Osteocyte (in vitro differentiated cells): ENCODE measurements at places on chromosomes 12 and 14. TPM values are rescaled to one million over a fixed set of nuclear protein-coding genes. Genes with fewer than 3 reads are reported as not detected.
A peak's percentile ranks its signal among the peaks of the same experiment; 100 is the strongest.

- no peaks in the 10 kb centered on the region for H3K4me1 ChIP-seq
- no peaks in the 10 kb centered on the region for H3K36me3 ChIP-seq
- H3K4me3 ChIP-seq, result no peak overlapping the region
- DNase-seq, result no peak
- no peaks in the 10 kb centered on the region for H3K27me3 ChIP-seq
These were observed 295.3 kb upstream of the SOX5 start for GRCh38 chr12:24244801-24245200.

DNA sequence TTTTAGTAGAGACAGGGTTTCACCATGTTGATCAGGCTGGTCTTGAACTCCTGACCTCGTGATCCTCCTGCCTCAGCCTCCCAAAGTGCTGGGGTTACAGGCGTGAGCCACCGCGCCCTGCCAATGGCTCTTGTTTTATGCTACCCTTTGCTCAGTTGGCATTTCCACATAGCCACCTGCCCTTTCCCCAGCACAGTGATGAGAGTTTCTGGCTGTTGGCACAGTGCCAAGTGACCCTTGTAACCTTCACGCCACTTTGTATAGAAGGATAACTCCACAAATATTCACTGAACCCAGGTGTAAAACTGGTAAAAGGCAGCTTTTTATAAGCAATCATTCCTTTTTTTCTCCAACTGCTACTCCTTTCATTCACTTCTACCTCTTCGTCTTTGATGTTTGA, 18.5 kb upstream of the CCDC175 start:
- no peak overlapping the region for H3K27ac ChIP-seq
- H3K27me3 ChIP-seq, result peaks cover 16% of the 10 kb centered on the region
- DNase-seq, result no peak
- no peak overlapping the region for H3K4me3 ChIP-seq
- no peaks in the 10 kb centered on the region for H3K4me1 ChIP-seq
- no peaks in the 10 kb centered on the region for H3K36me3 ChIP-seq

GRCh38 chr12:117140397-117141096, 41.3 kb upstream of the TESC start:
- no peak for DNase-seq
- no peak overlapping the region for H3K4me3 ChIP-seq
- peaks cover 16% of the 10 kb centered on the region for H3K36me3 ChIP-seq
- no peak overlapping the region for H3K27ac ChIP-seq

DNA sequence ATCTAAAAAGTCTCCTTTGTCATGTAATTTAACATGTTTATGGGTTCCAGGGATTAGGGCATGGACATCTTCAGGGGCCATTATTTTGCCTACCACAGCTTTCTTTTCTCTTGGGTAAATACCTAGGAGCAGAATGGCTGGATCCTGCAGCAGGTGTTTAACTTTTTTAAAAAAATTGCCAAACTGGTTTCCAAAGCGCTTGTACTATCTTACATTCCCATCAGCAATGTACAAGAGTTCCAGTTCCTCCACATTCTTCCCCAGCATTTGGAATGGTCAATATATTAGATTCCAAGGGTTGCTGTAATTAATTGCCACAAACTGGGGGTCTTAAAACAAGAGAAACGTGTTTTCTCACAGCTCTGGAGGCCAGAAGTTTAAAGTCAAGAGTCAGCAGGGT, 27.7 kb upstream of the MYL2 start:
- no peaks in the 10 kb centered on the region for H3K36me3 ChIP-seq
- no peaks in the 10 kb centered on the region for H3K4me1 ChIP-seq
- peaks cover 15% of the 10 kb centered on the region for H3K27me3 ChIP-seq
- peak; percentile 21 for DNase-seq
- no peak overlapping the region for H3K4me3 ChIP-seq

CCDC197 gene
- not detected in 2 replicates for total RNA-seq

PLEKHG7 gene
- not detected in 2 replicates for total RNA-seq

DNA sequence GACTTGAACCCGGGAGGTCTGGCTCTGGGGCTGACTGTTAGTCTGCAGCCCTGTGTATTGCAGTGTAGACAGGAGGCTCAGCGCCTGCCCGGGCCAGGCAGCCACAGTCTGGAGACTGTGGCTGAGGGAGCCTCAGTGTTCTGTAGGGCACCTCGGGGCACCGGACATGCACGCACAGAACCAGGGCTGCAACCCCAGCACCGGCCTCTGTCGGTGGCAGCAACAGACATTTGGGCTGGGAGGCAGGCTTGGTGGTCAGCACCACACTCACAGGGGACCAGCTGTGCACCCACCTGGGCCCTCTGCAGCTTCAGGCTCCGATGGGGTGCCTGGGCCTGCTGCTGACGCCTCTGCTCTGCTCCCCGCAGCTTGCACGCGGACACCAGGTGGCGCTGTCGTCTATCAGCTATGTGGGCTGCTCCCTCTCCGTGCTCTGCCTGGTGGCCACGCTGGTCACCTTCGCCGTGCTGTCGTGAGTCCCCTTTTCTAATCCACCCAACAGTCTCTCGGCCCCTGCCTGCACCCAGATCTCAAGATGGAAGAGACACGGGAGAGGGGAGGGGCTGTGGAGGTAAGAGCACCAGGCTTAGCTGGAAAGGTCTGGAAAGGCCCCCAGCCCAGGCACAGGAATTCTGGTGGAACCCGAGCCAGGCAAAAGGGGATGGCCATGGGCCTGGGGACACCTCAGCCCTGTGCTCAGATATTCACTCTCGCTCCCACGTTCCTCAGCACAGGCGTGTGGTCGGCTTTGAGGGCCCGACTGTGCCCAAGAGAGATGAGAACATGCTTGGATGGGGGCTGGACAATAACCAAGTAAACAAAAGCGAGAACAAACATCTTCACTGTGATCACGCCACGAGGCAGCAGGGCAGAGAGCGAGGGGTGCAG, 151.0 kb downstream of the ADGRD1 start:
- no peaks in the 10 kb centered on the region for H3K36me3 ChIP-seq
- peak; percentile 94 for DNase-seq
- peaks cover 2% of the 10 kb centered on the region for H3K4me1 ChIP-seq
- H3K27me3 ChIP-seq, result peaks cover 3% of the 10 kb centered on the region

DNA sequence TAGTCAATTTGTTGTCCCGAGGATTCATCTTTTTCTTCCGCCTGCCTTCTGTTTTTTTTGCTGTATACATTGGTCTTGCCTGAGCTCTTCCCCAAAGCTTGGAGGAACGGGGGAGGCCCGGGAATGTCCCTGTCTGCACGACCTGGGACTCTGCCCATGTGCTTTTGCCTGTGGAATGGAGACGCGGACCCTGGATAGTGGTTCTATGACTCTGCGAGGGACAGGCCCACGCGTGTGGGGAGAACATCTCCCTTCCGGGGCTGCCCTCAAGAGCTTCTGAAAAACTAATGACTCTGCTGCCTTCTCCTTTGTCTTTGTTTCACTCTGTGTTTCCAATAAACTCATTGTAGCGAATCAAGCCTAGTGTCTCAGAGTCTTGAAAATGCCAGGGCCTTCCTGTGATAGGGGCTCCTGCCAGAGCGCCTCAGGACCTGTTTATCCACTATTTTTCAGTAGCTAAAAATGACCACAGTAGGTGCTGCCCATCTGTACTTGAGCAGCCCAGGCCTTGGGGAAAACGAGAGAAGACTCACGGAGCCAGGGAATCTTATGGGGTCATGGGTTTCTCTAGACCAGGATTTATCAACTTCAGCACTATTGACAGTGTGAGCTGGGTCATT, 12.3 kb downstream of the KRT83 start:
- H3K27ac ChIP-seq, result peak overlapping the region; percentile 25

- no peak for DNase-seq
- H3K36me3 ChIP-seq, result no peaks in the 10 kb centered on the region
- H3K27me3 ChIP-seq, result peaks cover 30% of the 10 kb centered on the region
- H3K27ac ChIP-seq, result no peak overlapping the region
- H3K4me3 ChIP-seq, result no peak overlapping the region
These were observed 97.6 kb upstream of the SCAF11 start for GRCh38 chr12:46087916-46088439.

DNA sequence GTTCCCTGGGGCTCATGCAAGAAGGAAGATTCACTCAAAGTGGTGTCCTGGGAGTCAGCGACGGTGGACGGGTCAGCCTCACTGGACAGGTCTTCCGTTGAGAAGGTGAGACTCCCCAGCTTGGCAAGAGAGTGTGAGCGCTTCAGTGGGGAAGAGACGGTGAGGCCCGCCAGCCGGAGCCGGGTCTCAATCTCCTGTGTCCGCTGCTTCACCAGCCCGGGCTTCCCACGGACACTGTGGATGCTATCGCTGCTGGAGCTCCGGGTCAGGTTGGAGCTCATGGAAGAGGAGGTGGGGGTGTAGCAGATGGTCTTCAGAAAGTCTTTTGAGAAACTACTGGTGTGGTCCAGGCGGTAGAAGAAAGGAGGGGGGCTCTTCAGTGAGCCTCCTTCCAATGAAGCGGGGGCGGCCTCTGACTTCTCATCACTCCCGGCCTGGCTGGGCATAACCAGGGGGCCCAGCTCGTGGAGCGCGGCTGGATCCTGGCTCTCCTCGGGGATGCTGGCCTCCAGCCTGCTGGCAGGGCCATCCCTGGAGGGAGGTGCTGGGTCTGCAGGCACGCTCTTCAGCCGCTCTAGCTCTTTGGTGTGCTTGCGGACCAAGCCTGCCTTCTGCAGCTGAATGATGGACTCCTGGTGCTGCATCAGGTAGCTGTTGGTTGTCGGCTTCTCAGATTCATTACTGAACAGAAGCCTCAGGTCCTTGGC, 56.9 kb upstream of the CORO1C start:
- peaks cover 9% of the 10 kb centered on the region for H3K4me1 ChIP-seq
- no peaks in the 10 kb centered on the region for H3K27me3 ChIP-seq
- no peak overlapping the region for H3K4me3 ChIP-seq
- peaks cover 54% of the 10 kb centered on the region for H3K36me3 ChIP-seq
- DNase-seq, result no peak

DNA sequence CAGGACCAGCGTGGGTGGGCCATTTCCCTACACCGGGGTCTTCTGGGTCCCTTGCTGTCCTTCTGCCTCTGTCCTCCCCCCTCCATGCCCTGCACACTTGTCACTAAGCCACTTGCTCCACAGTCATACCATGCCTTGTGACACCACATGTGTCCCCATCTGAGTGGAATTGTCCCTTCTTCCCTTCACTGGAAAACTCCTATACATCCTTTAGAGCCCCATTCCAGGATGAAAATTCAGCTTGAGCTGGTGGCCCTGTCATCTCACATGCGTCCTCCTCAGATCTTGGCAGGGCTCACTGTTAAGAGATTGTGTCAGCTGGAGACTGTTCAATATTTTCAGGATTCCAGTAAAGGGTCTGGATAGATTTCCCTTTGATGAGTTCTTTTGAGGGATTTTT, 87.4 kb downstream of the DNAH10 start:
- H3K36me3 ChIP-seq, result no peaks in the 10 kb centered on the region
- DNase-seq, result no peak
- no peak overlapping the region for H3K27ac ChIP-seq
- H3K4me3 ChIP-seq, result no peak overlapping the region
- no peaks in the 10 kb centered on the region for H3K4me1 ChIP-seq
- H3K27me3 ChIP-seq, result peaks cover 39% of the 10 kb centered on the region

DNA sequence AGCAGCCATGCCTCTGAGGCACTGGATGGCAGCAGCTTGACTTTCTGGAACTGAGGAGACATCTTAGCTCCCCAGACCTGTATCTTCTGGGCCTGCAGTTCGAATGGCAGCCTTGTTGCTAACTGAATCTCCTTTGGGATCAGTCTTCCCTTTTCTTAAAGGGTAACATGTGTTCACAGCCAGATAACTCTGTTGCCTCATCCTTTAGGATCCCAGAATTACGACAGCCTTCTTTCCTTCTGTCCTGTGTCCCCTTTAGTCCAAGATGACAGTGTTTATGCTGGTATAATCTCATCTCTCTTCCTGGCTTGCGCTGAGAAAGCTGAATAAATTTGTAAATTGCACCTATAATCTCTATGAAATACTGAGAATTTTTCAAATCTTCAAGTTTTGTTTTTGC, 9.1 kb upstream of the ERC1 start:
- H3K36me3 ChIP-seq, result peaks cover 2% of the 10 kb centered on the region
- no peaks in the 10 kb centered on the region for H3K27me3 ChIP-seq
- H3K27ac ChIP-seq, result no peak overlapping the region
- DNase-seq, result no peak

- no peaks in the 10 kb centered on the region for H3K36me3 ChIP-seq
- H3K4me3 ChIP-seq, result no peak overlapping the region
- peaks cover 16% of the 10 kb centered on the region for H3K4me1 ChIP-seq
- no peaks in the 10 kb centered on the region for H3K27me3 ChIP-seq
These were observed 23.5 kb upstream of the PTPRB start for GRCh38 chr12:70660620-70661219.

DNA sequence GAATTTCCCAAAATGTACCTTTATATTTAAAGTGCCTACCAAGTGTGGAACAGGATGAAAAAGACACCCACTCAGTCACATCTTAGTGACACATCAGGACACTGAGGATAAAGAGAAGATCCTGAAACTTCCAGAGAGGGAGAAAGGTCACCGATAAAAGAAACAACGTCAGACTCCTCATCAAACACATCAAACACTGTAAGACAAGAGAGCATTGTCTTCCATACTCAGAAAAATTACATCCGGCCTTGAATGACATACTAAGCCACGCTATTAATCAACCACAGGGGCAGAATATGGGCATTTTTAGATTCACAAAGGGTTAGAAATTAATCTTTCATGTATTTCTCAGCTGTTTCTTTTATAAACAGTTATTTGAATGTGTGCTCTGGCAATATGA, 490.3 kb downstream of the APAF1 start:
- H3K36me3 ChIP-seq, result no peaks in the 10 kb centered on the region
- H3K27me3 ChIP-seq, result no peaks in the 10 kb centered on the region
- no peak overlapping the region for H3K4me3 ChIP-seq
- H3K4me1 ChIP-seq, result no peaks in the 10 kb centered on the region
- no peak for DNase-seq

SRGAP1 gene
- total RNA-seq, result 11.0 and 11.7 TPM in 2 replicates

DNA sequence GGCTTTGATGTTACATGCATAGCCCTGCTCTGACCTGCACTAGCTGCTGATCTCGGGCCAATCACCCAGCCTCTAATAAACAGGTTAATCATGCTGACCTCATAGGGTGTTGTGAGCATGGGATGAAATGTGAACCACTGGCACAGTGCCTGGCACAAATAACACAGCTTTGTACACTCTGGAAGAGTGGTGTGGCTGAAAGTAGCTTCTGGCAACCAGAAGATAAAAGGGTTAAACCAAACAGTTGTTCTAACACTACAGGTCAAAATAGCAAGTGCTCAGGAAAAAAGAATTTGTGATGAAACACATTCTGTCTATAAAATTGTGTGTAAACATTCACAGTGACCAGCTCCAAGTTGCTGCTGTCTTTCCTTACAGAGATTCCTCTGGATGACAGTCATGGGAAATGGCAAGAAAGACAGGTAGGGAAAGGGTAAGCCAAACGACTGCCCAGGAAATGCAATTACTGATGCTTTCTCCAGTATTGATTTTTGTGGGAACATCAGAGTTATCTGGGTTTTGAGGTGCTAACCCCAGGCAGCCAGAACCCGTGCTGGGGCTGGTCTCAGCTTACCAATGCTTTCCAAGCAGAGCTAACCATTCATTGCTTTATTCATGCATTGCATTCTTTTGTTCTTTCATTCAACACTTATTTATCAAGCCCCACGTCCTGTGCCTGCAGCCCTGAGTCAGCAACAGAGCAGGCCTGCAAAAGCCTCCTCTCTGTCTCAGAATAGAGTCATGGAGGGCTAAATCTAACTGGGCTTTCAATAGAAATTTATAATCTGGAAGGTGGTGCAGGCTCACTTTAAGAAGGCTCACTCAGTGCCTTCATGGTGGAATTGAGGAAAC, 38.1 kb upstream of the CAPRIN2 start:
- no peaks in the 10 kb centered on the region for H3K27me3 ChIP-seq
- H3K4me3 ChIP-seq, result no peak overlapping the region
- no peaks in the 10 kb centered on the region for H3K36me3 ChIP-seq
- H3K27ac ChIP-seq, result peak overlapping the region; percentile 18
- peaks cover 31% of the 10 kb centered on the region for H3K4me1 ChIP-seq
- DNase-seq, result no peak

FIGNL2 gene
- total RNA-seq, result 0.08 TPM in 2 replicates
